ENCODE measurements at places on chromosomes 7 and 10. TPM values are rescaled to one million over a fixed set of nuclear protein-coding genes. Genes with fewer than 3 reads are reported as not detected.

- DNase-seq, result no peak
These were observed 116.6 kb downstream of the NEURL1 start for GRCh38 chr10:103610083-103610472.

DNA sequence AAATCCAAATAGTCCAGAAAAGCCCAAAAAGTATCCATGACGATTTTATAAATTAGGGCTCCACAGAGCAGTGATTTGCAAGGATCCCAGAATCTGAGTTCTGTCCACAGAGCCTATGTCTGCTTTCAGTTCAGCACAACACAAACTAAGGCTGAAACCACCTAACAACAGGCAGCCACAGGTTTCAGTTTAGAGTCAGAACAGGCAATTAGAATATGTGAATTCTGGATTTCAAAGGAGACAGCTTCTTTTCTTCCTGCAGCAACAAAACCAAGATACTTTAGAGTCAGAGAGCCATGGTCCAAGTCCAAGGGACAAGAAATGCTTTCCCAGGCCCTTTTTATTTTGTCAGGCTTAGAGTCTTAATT is 23.6 kb downstream of the IFIT3 start:
- DNase-seq, result no peak

DNA sequence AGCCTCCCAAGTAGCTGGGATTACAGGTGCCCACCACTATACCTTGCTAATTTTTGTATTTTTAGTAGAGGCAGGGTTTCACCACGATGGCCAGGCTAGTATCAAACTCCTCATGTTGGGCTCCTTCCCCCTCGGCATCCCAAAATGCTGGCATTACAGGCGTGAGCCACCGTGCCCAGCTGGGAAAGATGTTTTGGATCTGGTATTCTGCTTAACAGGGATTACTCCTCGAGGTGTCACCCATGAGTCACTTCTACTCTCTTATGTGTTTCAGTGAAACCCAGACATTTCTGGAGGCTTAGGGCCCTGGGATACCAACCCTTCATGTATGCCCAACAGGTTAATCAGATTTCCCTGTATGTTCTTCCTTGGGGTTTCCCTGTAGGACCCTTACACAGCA is 11.8 kb upstream of the OPN4 start:
- no peak for DNase-seq

DNA sequence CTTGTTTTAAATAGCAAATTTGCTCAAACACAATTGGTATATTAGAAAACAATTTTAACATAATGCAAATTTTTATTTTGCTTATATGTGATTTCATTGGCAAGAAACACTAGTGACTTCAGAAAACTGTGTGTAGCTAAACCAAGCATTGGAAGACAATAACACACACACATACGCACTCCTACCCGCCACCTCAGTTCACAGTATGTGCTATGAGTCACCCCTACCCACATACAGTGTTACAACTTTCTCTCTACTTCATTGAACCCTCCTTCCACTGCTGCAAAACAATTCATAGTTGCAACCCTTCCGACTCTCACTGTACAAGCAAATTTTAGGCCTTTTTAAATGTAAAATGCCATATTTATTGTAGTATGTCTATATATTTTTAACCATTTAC is 119.9 kb upstream of the THSD7A start:
- DNase-seq, result no peak

DNA sequence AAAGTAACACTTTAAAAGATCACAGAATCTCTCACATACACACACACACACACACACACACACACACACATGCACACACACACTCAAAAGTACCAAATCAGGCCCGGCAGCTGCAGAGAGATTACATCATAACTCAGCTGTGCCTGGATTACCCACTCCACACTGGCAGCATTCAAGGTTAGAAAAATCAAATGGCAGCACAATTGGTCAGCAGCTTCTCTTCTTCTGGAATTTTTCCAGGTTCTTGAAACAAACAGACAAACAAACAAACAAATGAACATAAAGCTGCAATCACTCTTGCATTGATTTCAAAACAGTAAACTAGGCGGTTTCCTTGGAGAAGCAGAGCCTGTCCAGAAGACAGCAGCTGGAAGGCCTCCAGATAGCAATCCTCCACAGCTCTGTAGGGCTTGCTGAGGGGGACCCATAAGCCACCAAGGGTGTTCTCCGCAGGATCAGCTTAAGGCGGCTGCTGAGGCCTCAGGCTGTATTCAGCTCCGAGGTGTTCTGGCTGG is 24.5 kb upstream of the FAM133B start:
- no peak for DNase-seq

GRCh38 chr7:35374858-35375257 is 121.0 kb upstream of the TBX20 start:
- DNase-seq, result no peak

- DNase-seq, result no peak
These were observed 44.9 kb upstream of the CHST15 start for GRCh38 chr10:124138195-124138882.

UCMA gene
- total RNA-seq, result not detected

DNA sequence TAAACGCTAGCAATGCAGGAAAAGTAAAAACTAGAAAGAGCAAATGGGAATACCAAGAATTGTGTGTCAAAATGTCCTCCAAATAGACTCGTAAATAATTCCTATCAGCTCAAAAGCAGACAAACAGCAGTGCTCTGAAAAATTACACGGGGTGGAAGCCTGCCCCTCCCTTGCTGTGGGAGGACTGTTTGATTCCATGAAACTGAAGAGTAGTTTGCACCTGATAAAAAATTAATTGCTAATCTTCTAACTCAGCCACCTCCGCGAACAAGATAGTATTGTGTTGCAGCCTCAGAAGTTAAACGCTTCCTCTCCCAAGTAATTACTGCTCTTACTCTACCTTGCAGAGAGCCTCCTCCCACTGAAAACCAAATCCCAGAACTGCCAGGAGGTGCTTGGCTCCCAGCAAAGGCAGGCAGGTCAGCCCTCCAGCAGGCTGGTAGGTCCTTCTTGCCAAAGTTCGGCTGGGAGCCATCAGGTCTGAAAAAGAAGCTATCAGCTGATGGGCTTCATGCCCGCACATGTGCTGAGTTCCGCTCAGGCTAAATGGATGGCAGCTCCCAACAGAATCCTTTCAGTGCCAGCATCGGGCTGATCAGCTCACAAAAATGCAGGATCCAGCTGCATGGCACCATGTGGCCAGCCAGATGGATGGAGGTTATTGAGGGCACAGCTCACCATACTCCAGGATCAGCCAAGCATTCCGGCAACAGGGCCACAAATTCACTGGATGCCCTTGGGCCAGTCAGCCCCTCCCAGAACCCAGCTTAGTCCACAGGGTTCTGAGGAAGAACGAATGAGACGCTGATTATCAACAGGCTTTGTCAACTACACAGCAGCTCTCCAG is 37.1 kb downstream of the MAD1L1 start:
- no peak for DNase-seq

GRCh38 chr10:34178756-34179155 is 636.3 kb downstream of the PARD3 start:
- no peak for DNase-seq

DNA sequence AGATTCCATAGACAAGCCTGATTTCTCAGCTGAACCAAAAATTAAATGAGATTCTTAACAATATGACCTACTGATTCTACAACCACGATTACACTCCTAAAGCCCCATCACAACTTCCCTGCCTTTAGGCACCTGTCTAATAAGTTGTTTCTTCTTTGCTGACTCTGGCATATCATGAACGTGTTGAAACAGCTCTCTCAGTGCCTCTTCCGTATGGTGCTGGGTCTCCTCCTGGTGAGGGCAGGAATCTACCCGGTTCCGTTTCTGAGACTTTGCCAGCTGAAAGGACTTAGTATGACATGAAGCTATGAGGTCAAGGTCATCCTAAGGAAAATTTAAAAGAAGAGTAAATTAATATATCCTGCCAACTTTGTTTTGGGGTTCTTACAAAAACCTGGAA is 48.6 kb downstream of the ARHGAP19 start:
- DNase-seq, result no peak

- no peak for DNase-seq
These were observed 371.9 kb downstream of the BMPER start for GRCh38 chr7:34277016-34277802.

- no peak for DNase-seq
These were observed 23.4 kb downstream of the IQCE start for GRCh38 chr7:2582006-2582735.

DNA sequence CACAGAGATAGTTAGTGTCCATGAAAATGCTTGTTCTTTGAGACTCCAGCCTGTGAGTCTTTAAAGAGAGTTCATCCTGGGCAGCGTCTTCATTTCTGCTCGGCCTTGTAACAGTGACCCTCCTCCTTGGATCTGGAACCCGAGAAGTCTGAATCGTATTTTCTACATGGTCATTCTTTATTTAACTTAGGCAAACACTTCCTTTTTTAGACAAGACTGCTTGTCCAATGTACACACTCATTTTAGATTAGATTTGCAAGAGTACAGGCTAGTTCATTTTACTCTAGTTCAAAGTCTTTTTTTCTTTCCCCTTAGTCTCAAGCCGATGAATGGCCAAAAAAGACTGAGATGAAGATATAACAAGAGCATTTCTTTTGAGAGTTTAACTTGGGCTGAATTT is 133.5 kb downstream of the CHN2 start:
- no peak for DNase-seq

KMT2C gene
- total RNA-seq, result 121 TPM

GRCh38 chr10:48480397-48481374 is 124.2 kb downstream of the ARHGAP22 start:
- DNase-seq, result no peak

MXI1 gene
- total RNA-seq, result 55.3 TPM

GRCh38 chr10:29508554-29509244 is 126.1 kb downstream of the SVIL start:
- no peak for DNase-seq

DNA sequence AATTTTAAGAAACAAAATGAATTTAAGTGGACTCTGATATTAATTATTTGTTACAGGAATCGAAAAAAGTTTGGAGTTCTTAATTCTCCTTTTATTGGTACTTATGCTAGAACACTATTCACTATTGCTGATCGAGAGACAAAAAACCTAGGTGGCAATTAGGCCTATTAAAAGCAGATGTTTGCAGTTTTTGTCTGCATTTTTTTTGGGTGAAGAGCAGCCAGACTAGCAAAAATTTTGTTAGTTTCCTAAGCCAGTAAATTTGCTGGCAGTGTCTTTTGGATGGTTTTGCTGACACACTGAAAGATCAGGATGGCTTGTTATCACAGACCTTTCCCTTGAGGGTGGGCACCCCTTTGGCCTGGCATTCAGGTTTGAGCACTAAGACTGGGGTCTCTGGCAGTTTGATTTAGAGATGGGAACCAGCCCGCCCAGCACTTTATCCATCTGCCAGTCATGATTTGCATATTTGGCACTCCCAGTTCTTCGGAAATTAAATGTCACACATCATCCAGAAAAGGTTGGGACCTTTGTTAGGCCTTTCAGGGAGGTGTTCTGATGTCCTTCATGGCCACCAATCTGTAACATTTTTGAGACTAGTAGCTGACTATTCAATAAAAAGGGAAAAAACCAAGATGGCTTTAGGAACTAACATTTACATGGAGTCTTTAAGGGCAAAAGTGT is 57.3 kb downstream of the INPP5F start:
- no peak for DNase-seq

- no peak for DNase-seq
These were observed 30.1 kb upstream of the PTPRN2 start for GRCh38 chr7:158617737-158618128.

DNA sequence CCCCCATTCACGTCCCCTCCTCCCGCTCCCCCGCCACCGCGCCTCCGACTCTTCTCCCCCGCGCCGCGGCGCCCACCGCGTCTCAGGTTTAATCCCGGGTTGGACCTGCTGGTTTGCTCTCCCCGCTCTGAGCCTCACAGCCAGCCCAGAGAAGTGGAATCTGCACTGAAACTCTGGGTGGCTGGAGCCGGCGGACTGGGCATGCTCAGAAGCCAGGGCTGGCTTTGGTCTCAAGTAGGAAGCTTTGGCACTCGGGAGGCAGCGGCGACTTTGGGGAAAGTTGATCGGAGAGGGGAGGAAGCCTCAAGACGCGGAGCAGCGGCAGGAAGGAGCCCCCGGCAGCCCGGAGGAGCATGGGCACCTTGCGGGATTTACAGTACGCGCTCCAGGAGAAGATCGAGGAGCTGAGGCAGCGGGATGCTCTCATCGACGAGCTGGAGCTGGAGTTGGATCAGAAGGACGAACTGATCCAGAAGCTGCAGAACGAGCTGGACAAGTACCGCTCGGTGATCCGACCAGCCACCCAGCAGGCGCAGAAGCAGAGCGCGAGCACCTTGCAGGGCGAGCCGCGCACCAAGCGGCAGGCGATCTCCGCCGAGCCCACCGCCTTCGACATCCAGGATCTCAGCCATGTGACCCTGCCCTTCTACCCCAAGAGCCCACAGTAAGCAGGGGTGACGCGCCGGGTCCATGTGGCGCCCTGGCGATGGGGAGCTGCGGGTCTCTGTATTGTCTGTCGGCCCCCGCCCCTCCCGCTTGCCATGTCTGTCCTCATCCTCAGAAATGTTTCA is at the start of gene PRKG1:
Gene PRKG1 (plus strand): TSS at position 250 of the 791 bp plus-strand sequence.
- DNase-seq, result no peak

GRCh38 chr7:38382684-38383083 is 109.2 kb upstream of the TARP start:
- DNase-seq, result no peak

- DNase-seq, result no peak
These were observed 48.5 kb upstream of the PPP2R2D start for GRCh38 chr10:131852176-131852822.

DNA sequence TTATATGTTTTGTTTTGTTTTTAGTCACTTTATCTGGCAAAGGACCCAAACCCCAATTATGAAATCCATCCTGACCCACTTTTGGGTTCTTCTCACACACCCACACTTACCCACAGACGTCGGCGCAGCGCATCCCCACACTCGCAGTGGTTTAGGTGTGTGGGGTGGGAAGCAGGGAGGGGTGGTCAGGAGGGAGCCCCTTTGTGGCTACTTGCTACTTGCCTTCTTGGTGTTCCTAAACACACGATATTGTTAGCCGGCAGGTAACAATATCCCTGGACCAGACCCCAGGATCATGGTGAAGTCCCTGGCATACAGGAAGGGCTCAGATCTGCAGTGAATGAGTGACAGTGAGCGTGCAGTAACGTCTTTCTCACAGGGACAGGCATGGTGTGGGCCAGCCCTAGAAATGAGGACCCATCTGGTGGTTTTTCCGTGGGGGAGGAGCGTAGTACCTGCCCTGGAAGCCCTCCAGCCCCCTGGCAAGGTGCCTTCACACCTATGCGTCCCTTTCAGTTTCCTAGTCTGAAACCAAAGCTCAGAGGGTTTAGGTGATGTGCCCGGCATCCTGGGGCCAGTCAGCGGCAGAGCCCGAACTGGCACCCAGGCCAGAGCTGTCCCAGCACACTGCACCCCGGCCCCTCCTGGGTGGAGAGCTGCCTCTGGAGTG is 4.4 kb downstream of the SPOCK2 start:
- peak; percentile 53 for DNase-seq

Data from CD8-positive, alpha-beta T cell (primary cell).